ENCODE measurements at places on chromosomes 5 and 9.

- DNase-seq: no peak
These were observed 220.6 kb downstream of the CTNND2 start for GRCh38 chr5:11683666-11684065.

DNA sequence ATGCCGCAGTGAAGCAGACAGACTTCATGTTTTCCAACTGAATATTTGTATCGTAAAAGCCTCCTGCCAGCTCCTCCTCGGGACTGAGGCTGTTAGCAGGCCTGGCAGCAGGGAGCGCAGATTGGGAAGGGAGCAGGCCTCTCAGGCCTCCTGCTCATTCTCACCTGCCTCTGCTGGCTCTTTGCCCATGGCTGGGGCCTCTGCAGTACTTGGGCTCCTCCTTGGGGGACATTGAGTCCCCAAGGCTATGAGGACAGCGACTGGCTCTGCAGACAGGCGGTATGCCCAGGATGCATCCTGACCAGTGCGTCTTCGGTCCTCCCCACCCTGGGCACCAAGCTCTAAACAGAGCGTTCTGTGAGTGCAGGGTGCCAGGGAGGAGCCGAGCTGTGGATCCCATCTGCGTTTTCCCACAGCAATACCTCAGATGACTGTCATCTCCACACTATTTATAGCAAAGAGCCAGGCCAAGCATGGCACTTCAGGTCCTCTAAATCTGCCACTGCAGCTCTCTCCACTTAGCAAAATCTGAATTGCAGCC is 38.7 kb downstream of the TSTD2 start:
- no peak for DNase-seq

DNA sequence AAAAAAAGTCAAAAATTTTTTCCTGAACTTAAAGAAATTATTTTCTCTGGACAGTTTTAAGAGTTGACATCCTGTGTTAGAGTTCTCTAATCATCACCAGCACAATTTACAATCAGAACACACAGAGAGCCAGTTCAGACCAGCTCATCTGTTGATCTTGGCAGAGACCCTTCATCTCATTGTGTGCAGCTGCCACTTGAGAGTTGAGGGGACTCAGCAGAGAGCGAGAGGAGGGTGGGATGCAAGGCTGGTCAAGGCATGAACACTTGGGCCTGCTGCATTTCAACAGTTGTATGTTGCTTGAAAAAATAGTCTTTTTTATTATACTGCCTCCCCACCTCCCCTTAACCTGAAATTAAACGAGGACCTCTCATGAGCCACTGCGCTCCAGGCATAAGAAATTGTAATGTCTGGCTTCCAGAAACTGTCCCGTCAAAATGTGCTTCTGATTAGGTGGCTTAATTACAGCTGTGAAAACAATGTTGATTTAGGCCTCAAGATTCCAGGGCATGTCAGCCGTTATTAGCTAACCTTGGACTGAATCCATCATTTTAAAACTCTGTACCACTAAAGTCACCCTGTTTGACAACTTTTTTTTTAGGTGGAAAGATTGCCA is 383.6 kb downstream of the CCDC171 start:
- DNase-seq: no peak

DNA sequence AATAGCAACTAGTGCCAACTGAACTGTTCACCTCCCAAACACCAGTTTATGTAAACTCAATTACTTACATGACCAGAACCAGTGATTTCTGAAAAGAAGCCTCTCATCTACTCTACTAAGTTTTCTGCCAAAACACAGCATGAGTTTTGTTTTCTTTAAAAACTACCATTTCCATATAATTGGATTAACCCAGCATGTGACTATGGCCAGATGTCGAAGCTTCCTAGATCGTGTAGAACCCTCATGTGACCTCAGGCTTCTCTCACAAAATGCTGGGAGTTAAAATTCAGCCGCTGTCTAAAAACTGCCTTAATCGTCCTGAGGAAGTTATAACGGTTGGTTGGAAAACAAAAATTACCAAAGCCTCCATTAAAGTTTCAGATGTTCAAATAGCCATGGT is 303.5 kb downstream of the IRX1 start:
- no peak for DNase-seq

- no peak for DNase-seq
These were observed 9.9 kb downstream of the REEP2 start for GRCh38 chr5:138448481-138449398.

DNA sequence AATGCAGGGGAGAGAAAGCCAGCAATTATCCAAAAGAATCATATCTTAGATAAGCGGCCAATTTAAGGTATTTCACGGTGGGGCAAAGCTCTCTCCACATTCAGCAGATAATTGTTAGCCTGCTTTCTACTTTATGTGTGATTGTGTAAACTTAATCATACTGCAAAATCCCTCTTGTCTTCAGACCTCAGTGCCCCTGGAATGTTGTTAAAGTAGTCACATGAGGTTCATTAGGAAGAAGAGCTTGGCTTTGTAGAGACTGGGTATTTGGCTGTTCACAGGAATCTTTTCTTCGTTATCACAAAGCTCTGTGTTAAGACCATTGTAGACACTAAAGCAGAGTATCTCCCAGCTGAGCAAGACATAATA is 127.0 kb downstream of the RFK start:
- no peak for DNase-seq
